Stimulated activated CD4-positive, alpha-beta T cell treated with anti-CD3 and anti-CD28 coated beads, TNF-alpha, amount 100 ng/mL, for 48 hours (primary cell): ENCODE measurements at places on chromosomes 12 and 14.

DNA sequence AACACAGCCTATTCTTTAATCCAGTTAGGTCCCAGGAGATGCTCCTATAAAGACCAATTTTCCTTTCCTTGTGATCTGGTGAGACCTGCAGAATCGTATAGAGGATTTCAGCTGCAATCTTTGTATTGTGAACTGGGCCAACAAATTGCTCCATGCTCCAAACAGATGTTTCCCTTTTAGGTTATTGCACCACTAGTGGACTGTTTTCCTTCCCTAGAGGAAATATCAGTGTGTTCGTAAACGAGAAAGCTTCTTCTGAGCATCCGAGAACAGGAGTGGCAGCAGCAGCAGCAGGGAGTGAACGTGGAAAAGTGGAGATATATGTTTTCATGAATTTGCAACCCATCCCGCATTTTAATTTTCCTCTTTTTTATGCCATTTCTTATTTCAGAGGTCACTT, 344.1 kb upstream of the PDE3A start:
- DNase-seq, result no peak

DNA sequence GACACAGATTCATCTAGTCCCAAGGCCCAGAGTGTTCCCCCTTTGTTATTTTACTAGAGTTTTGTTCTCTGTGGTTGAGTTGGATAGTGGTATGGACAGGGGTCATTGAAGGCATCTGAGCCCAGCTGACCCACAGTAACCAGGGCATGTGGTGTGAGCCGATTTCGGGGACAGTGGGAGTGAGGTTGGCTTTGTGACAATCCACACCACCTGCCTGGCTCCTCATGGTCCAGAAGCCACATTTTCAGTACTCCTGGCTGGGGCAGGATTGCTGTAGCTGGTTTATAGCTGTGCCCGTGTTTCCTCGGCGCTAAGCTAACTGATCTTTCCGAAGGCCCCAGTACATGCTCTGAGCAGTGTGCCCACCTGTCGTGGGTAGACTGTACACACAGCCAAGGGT, 116.0 kb downstream of the TSPAN9 start:
- no peak for DNase-seq

- DNase-seq, result no peak
Observed at GRCh38 chr12:71441836-71442566, 2.4 kb downstream of the LGR5 start.

DNA sequence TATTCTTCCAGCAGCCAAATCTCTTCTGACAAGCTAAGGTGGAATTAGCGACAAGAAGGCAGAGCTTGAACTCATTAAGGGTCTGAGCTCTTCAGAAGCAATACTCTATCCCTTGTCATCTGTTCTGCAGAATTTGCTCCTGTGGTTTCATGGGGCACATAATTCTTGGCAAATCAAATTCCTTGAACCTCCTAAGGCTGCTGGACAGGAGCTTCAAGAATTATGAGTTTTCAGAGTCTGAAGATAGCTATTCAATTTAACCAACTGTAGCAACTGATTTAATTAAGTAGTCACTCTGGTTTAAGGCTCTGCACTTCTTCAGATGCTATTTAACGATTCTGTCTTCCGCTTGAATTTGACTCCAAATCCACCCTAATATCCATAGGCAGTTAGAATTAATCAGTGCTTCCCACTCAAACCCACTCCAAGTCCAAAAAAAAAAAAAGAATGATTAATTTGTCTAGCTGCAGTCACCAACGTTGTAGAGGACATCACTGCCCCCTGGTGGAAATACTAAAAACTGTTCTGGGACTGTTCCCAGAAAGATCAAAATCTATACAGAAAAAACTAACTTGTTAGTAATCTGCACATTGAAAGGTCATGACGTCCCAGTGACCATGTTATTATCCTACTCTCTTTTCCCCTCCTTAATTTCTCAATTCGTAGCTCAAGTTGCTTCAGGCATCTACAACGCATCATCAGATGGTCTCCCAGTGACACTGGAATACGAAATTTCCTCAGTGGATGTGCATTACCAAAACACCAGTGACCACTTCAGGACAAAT, 169.9 kb downstream of the KIF21A start:
- no peak for DNase-seq

DNA sequence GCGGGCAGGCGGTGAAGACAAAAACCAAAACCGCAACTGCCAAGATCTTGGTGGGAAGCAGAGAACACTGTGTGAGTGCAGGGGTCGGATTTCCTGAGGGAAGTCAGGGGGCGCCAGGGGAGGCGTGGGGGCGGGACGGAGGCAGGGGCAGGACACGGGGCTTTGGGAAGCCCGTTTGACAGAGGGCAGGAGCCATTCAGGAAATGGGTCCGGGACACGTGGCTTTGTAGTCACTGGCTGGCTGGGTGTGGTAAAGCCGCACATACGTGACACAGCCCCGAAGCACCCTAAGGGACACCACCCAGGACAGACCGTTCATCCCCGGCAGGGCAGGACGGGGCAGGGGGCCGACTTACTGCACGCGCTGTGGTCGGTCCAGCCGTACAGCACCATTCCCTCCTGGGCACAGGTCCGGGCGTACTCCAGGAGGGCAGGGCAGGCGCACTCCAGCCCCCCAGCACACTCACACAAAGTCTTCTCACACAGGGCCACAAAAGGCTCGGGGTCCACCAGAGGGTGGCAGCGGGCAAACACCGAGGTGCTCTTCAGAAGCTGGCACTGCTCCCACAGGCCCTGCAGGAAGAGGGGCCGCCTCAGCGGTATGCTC, 49.4 kb downstream of the VWF start:
- DNase-seq, result peak; percentile 37

GRCh38 chr14:99182548-99183250, 89.3 kb downstream of the BCL11B start:
- DNase-seq, result no peak
